ENCODE measurements at places on chromosomes 4 and X.

DNA sequence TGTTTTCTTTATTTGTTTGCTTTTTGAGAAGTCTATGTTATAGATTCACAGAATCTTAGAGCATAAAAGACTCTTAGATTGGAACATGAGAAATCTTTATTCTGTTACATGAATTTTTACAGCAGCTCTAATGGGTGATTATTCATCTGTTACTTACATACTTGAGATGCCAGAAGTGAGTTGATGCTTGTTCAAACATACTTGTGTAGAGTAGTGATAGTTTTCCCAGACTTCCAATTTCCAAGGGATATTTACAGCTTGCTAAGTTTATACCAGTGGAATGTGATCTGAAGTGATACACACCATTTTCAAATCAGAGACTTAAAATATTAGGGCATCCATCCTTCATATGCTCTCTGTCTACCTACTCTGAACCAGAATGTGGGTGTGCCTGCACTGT is 252.9 kb upstream of the SMIM31 start:
- DNase-seq, result no peak

- no peak for DNase-seq
Measured at GRCh38 chr4:139905489-139905888, 239.9 kb downstream of the MGST2 start.

- no peak for DNase-seq
Measured at GRCh38 chr4:108314900-108315589, 146.3 kb upstream of the LEF1 start.

DNA sequence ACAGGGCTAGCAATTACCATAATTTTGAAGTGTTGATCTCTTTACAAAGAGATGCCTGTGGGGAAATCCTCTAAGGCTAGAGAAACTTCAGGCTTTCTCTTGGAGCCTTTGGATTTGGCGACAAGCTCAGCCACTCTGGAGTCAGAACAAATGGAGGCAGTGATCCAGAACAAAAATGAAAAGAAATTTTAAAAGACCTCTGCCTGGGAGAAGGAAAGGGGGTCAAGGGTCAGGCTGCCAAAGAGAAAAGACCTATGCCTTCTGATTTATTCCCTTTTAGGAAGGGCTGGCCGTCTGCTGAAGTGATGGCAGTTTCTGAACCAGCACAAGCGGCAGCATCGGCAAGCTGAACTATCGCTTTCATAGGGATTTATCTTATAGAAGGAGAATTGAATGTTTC is 140.8 kb upstream of the SFRP2 start:
- DNase-seq, result no peak

DNA sequence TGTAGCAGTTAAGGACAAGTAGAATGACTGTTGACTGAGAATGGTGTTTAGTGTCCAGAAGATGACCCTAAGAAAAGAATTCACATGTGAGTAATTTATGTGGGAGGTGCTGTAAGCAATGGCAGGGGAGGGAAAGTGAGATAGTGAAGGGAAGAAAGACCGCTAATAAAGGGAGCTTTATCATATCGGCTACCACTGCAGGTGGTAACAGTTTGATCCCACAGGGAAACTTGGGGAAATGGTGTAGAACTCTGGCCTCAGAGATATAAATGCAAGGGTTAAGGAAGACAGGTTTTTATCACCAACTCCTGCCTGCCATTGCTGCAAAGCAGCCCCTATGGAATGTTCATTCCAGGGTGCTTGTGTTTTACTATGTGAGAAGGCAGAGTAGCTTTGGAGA is 489.6 kb downstream of the STPG2 start:
- no peak for DNase-seq

- no peak for DNase-seq
Measured at GRCh38 chrX:136659174-136659573, 11.2 kb downstream of the CD40LG start.

DNA sequence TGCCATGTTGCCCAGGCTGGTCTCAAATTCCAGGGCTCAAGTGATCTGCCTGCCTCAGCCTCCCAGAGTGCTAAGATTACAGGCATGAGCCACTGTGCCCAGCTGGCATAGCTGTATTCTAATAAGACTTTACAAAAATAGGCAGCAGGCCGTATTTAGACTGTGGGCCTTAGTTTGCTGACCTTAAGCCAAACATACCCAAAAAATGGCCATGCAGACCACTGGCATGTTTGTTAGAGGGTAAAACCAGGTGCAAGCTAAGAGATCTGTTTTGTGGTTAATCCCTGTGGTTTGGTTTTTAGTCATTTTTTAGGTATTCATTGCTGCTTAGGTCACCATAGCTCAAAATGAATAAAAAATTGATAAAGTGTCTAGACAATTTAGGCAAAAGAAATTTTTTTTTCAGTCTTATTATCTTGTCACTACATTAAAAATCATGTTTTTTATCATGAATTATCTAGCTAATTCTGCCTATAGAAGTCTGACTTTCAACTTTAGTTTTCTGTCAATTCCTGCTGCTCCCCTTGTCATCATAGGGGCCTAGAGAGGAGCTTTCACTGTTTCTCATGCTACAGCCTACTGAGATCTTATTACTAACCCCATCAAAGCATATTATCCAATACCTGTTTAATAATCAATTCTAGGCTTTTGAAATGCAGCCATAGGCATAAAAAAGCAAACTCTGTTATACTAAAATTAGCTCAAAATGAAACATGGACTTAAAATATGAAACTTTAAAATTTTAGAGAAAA is 7.5 kb upstream of the SPINK2 start:
- DNase-seq, result no peak

DNA sequence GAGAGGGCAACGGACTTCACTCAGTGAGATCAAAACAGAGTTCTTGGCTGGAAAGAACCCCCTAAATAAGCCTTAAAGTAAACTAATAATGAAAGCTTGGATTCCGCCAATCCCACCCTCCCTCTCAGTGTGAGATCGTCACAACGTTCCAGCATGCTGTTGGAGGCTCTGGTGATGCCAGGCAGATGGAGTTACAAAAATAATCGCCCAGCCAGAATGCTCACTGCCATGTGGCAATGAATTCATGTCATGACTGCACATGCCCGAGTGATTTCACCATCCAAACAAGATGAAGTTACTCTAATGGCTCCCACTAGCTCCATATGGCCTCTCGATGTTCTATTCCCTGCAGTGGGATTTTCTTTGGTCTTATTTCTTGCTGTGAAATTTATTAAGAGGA is 248.0 kb downstream of the SPATA18 start:
- DNase-seq, result no peak

DNA sequence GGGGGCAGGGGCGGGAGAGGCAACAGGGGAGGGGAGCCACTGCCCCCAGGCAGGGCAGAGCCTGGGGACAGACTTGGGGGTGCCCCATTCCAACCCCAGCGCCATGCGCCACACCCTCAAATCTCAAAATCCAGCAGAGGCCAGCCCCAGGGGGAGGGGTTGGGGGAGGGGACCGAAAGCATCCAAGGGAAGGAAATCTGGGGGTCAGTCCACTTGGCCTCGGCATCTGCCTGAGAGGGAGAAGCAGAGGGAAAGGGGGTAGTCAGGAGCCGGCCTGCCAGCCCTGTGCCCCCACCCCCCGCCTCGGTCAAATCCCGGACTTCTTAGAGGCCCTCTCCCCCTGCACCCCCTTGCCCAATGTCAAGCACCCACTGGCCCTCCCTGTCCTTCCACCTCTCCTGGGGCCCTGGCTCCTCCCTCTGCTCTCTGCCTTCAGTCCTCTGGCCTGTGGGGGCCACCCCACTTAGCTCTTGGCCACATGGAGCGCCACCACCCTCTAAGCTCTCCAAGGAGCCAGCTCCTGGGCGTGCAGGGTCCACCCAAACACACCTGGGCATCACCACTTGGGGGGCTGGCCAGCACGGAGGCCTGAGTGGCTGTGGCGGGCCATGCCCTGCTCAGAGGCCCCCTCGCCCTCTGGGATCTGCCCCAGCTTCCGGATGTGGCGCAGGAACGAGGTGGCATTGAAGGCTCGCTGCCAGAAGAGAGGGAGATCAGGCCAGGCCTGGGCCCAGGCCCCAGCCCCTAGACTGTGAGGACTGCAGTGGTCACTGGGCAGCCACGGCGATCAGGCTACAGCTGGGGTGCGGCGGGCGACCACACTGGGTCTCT is 3.5 kb downstream of the PNCK start:
- no peak for DNase-seq

- no peak for DNase-seq
Measured at GRCh38 chrX:41781500-41781899, 57.5 kb downstream of the GPR82 start.

- DNase-seq, result no peak
Measured at GRCh38 chr4:36747277-36748129, 466.1 kb downstream of the DTHD1 start.

GRCh38 chr4:48315728-48316630 is 25.4 kb upstream of the SLAIN2 start:
- no peak for DNase-seq

GRCh38 chrX:149513825-149514428 is 8.8 kb upstream of the IDS start:
- DNase-seq, result no peak

DNA sequence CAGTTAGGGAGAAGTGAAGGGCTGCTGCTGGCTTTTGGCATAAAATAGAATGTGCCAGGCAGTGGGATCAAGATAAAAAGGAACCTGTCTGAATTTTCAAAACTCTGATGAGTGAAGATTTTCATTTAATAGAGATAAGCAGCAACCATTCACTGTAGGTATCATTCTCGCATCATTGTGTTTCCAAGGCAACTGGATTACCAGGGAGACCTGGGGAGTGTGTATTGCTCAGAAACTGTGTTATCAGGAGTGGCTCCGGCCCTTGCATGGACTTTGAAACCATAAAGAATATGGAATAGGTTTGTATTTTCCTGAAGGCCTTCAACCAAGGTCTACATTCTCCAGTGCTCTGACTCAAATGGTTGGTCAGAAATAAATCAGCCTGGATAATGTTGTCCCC is 23.3 kb upstream of the MAGEA4 start:
- no peak for DNase-seq

DNA sequence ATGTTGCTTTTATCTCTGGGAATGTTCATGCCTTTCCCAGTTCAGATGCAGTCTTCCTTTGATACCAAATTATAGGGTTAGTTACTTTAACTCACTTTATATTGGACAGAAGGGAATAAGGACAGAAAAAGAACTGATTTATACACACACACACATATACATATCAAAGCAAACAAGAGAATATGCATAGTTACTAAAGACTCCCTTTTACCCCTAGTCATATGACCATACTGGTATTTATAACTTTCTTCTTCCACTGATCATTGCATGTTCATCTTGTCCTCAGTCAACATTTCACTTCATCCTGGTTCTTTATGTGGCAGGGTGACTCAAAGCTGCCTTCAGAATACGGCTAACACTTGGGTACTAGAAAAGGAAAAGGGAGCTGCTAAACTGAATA is 120.4 kb downstream of the PARM1 start:
- DNase-seq, result no peak

- no peak for DNase-seq
Measured at GRCh38 chr4:183658362-183659028, 490 bp downstream of the RWDD4 start.

DNA sequence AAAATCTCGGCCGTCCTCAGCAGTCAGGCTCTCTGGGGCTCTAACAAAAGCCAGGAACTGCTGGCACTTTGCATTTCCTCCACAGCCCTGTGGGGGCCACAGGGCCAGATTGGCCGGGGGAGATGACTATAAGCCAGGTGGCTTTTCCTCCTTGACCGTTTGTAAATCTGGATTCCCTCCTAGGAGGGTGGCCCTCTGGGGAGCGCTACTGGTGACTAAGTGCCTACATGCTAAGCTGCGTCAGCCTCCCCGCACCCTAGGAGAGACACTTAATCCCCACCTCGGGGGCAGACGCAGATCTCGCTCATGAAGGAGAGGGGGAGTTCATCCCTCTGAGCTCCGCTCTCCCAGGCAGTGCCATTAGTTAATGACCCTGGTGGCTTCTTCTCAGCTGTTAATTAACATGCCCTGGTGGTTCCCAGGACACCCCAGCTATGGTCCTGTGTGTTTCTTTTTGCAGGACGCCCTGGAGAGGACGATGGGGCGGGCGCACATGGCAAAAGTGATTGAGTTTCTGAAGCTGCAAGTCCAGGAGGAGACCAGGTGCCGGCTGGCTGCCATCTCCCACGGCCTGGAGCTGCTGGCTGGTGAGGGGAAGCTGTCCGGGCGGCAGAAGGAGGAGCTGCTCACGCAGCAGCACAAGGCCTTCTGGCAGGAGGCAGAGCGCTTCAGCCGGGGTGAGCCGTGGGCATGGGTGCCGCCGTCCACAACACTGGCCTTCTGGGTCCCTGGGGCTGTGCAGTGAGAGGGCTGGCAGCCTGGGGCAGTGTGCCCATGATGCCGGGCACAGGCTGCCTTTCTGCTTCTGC is 41.6 kb downstream of the EVC start:
- DNase-seq, result no peak

GRCh38 chrX:69148946-69149345 is 16.3 kb downstream of the PJA1 start:
- no peak for DNase-seq

DNA sequence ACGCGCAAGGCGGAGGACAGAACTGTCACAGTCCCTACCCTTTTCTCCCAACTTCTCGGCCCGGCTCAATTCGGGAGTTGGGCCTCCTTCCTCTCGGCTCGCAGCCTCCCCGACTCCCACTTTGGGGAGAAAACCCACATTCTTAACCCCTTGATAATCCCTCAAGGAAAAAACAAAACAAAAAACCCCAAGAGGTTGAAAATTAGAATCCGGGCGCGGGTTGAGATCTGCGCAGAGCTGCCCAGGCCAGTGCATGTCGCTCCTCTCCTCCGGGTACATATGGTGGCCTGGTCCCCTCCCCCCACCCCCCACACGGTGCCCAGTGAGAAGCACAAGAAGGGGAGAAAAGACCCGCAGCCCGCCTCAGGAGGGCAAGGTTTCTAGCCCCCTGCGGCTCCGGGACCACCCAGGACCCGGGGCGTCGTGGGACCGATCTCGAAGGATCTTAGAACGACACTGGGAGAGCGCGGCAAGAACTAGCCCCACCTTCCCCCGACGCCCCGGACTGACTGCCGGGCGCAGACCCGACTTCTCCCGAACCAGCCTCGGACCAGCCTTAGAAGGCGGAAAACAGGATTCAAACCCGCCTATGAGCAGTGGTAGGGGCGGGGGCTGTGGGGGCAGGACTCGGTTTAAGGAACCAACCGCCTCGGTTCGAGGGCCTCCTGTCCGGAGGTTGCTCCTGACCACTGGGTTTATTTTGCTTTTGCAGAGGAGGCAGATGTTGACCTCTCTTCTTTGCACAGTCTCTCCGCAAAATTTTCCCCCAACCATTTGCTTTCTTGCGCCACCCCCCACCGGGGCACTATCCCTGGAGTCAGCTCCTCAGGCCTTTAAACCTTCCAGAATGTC is 2.5 kb upstream of the PDGFRA start:
- DNase-seq, result no peak

DNA sequence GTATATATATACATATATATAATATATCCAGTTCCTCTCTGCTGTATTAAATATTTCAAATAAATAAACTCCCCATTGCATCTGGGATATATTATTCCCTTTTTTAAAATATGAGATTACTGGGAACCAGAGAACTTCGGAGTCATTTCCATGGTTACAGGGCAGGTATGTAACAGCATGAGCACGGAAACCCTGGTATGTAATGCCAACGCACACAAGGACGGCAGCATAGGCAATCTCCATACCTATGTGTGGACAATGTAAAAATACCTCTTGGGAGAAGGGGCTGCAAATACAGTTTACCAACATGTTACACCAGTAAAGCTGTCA is 62.8 kb downstream of the NUDT10 start:
- DNase-seq, result no peak

GRCh38 chr4:119797238-119797894 is 168.8 kb upstream of the PDE5A start:
- DNase-seq, result no peak

All from stimulated activated CD8-positive, alpha-beta memory T cell treated with anti-CD3 and anti-CD28 coated beads, Interleukin-15, amount 100 ng/mL, for 24 hours (primary cell).